Activated CD8-positive, alpha-beta memory T cell treated with anti-CD3 and anti-CD28 coated beads for 4 hours (primary cell): ENCODE measurements at places on chromosomes 6 and 20.

DNA sequence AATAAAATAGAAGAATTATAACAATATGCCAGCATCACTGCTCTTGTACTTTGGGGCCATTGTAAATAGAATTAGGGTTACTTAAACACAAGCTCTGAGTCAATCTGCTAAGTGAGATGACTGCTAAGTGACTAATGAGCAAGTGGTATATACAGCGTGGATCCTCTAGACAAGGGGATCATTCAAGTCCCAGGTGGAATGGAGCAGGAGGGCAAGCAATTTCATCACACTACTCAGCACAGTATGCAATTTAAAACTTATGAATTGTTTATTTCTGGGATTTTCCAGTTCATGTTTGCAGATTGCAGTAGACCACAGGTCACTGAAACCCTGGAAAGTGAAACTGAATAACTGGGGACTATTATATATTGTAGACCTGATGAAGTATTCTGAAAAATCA, 235.3 kb downstream of the BTBD3 start:
- DNase-seq, result no peak

DNA sequence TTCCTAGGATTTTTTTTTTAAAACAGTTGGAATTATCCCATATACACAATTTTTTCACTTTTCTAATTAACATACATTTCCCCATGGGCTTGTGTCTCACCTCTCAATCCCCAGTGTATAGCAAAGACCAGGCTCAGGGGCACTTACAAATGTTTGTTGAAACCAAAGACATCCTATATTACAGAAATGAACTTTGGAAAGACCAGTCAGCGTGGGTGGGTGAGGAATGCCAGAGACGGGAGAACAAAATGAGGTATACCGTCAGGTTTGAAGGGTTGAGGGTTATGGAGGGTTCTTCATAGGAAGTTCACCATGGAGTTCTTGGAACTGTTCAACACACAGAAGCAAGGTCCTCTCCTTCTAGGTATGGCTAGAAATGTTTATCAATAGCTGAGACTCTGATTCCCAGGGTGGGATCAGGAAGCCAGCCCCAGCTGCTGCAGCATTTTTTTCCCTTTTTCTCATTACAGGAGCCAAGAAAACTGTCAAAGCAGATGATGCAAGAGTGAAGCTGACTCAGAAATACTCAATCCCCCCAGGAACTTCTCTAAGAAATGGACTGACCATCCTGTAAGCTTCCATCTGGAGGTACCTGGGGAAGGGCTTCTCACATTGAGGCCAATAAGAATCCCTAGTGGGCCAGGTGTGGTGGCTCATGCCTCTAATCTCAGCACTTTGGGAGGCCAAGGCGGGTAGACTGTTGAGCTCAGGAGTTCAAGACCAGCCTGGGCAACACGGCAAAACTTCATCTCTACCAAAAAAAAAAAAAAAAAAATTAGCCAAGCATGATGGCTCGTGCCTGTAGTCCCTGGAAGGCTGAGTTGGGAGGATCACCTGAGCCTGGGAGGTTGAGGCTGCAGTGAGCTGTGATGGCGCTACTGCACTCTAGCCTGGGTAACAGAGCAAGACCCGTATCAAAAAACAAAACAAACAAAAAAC, 15.9 kb upstream of the TBC1D20 start:
- no peak for DNase-seq

- DNase-seq, result no peak
Measured at GRCh38 chr6:162913206-162913605, 185.4 kb downstream of the PACRG start.

DNA sequence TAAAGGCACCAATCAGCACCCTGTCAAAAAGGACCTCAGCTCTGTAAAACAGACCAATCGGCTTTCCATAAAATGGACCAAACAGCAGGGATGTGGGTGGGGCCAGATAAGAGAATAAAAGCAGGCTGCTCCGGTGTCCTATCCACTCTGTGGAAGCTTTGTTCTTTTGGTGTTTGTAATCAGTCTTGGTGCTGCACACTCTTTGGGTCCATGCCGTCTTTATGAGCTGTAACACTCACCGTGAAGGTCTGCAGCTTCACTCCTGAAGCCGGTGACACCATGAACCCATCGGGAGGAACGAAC, 7.3 kb upstream of the PXDC1 start:
- DNase-seq, result no peak

DNA sequence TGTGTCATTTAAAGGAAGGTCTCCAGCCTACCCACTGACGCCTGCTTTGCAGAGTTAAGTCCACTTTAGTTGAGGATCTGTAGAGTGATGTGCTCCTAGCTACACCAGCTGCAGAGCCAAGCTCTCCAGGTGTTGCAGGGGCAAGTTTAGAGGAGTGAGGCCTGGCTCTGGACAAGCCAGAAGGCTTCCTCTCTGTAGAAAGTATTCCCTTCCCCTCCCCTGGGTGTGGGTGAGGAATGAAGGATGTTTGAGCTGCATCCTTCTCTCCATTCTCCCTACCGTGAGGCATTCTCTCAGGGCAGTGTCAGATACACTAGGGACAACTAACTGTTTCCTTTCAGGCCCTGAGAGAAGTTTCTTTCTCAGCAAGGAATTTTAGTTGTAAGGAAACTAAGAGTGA, 66.5 kb downstream of the ELOVL5 start:
- DNase-seq, result no peak
